ENCODE measurements at places on chromosomes 5 and 9.

- DNase-seq: no peak
Measured at GRCh38 chr9:752201-752600, 89.3 kb upstream of the DMRT1 start.

- DNase-seq: no peak
Measured at GRCh38 chr5:116455061-116455460, 119.6 kb downstream of the SEMA6A start.

GRCh38 chr5:160047423-160047822 lies 38.5 kb downstream of the TTC1 start:
- DNase-seq: no peak

DNA sequence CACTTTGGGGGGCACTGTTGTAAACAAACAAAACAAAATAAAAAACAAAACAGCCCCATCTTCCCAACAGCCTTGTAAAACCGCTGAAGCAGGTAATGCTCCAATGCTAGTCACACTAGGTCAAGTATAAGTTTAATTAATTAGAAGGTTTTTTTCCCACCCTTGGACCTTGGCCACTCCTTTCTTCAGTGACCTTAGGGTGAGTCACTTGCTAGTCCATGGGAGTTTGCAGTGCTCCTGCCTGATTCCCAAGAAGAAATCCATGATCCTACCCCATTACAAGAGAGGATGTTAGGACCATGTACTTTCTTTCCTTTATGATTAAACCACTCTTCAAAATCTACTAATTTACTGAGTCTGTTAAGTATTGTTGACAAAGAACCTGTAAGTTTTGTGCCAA lies 192.2 kb upstream of the CDKN2B start:
- DNase-seq: no peak

- DNase-seq: no peak
Measured at GRCh38 chr5:141669520-141669919, 12.5 kb downstream of the ARAP3 start.

DNA sequence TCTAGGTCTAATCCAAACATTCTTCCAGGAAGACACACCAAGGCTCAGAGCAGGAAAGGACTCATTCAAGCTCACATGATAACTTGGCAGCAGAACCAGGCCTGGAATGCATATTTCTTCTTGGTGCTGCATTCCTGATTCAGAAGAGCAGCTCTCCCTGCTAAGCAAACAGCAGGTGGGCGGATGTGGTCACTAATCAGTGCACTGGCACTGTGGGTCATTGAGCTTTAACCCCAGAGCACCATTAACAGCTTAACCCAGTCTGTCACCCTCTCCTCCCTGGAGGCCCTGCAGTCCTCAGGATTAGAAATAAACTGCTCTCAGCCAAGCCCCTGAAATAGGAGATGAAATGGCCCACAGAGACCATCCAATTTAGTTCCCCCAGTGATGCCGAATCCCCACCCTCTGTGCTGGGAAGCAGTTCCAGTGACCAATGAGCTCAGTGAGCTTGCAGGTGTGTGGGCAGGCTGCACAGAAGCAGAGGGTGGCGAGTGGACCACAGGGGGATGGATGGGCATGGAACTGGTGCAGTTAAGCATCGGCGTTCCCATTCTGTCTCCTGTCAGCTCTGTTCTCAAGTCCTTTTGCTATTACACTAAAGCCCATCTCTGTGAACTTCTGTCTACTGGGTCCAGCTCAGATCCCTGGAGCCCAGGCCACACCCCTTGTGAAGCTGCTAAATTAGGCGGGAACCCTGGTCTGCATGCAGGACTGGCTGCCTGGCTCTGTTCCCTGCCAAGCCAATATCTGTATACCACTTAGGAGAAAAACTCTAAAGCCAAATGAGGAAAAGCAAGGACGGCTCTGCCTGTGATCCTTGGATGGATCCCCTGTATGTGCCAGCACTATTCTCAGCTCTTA lies 16.6 kb upstream of the MEGF9 start:
- no peak for DNase-seq

Measured in CD4-positive, CD25-positive, alpha-beta regulatory T cell (primary cell).